A549 treated with CORT108297 at 1 μM for 4 hours (cell line): ENCODE measurements at places on chromosomes 12 and 14. TPM values are rescaled to one million over a fixed set of nuclear protein-coding genes. Genes with fewer than 3 reads are reported as not detected.

KRT2 gene
- not detected in 5 replicates for total RNA-seq

C12orf50 gene
- 0.06 to 0.08 TPM in 2 of 5 replicates, not detected in the others for total RNA-seq

KRT7 gene
- 4,100 to 4,959 TPM (median 4,677 TPM) in 5 replicates for total RNA-seq

OR10AD1 gene
- not detected in 5 replicates for total RNA-seq

GLI1 gene
- 7.4 to 12.6 TPM (median 10.1 TPM) in 5 replicates for total RNA-seq

CLMN gene
- total RNA-seq = 3.2 to 5.6 TPM (median 5.1 TPM) in 5 replicates

INSM2 gene
- total RNA-seq = 0.02 to 0.08 TPM (median 0.07 TPM) in 3 of 5 replicates, not detected in the others

TRAF3 gene
- total RNA-seq = 17.9 to 26.4 TPM (median 24.8 TPM) in 5 replicates

INHBC gene
- 0.05 to 0.08 TPM in 2 of 5 replicates, not detected in the others for total RNA-seq

MORN3 gene
- total RNA-seq = 0.12 to 0.51 TPM (median 0.23 TPM) in 5 replicates

CSRP2 gene
- total RNA-seq = 20.3 to 23.1 TPM (median 20.6 TPM) in 5 replicates

WDR89 gene
- total RNA-seq = 9.1 to 11.5 TPM (median 9.7 TPM) in 5 replicates

RNASE1 gene
- 0.15 to 0.57 TPM (median 0.25 TPM) in 5 replicates for total RNA-seq

VRTN gene
- total RNA-seq = not detected in 5 replicates

NGB gene
- total RNA-seq = not detected in 5 replicates

HCAR3 gene
- 0.06 to 0.22 TPM (median 0.08 TPM) in 5 replicates for total RNA-seq

SMCO2 gene
- 0.10 to 0.34 TPM (median 0.25 TPM) in 4 of 5 replicates, not detected in the other for total RNA-seq

TMCC3 gene
- total RNA-seq = 0.90 to 1.6 TPM (median 1.2 TPM) in 5 replicates

GPD1 gene
- total RNA-seq = 0.13 to 0.30 TPM (median 0.19 TPM) in 5 replicates

GDF3 gene
- total RNA-seq = not detected in 5 replicates

ZFHX2 gene
- total RNA-seq = 0.84 to 1.6 TPM (median 1.2 TPM) in 5 replicates

GPR137C gene
- 0.07 to 0.16 TPM (median 0.10 TPM) in 5 replicates for total RNA-seq

GALNT16 gene
- total RNA-seq = 2.4 to 3.8 TPM (median 3.5 TPM) in 5 replicates

RIPK3 gene
- not detected in 5 replicates for total RNA-seq

STXBP6 gene
- total RNA-seq = 1.4 to 2.2 TPM (median 1.9 TPM) in 5 replicates

GPR132 gene
- total RNA-seq = 0.37 to 0.81 TPM (median 0.68 TPM) in 5 replicates

UNC79 gene
- 0.01 to 0.02 TPM (median 0.02 TPM) in 4 of 5 replicates, not detected in the other for total RNA-seq

LRP1-AS gene
- total RNA-seq = not detected in 5 replicates

FAM90A1 gene
- 0.03 to 0.10 TPM (median 0.07 TPM) in 5 replicates for total RNA-seq

DBX2 gene
- total RNA-seq = not detected in 5 replicates

CIDEB gene
- total RNA-seq = 0.18 to 0.66 TPM (median 0.20 TPM) in 5 replicates

SSPN gene
- 0.42 to 0.55 TPM (median 0.53 TPM) in 5 replicates for total RNA-seq

IL23A gene
- 0.35 to 1.0 TPM (median 0.57 TPM) in 5 replicates for total RNA-seq

TAS2R10 gene
- 0.11 to 0.17 TPM in 2 of 5 replicates, not detected in the others for total RNA-seq

KRT74 gene
- total RNA-seq = not detected in 5 replicates

DNAJC22 gene
- total RNA-seq = 18.1 to 23.3 TPM (median 19.4 TPM) in 5 replicates

STAT6 gene
- total RNA-seq = 42.7 to 55.1 TPM (median 54.2 TPM) in 5 replicates
